Left hindlimb (tissue), 1 donor: ENCODE measurements at places on chromosomes 13 and 19.
A peak's percentile ranks its signal among the peaks of the same experiment; 100 is the strongest.

GRCh38 chr13:25816239-25816638 lies 235.6 kb downstream of the SHISA2 start:
- no peak for DNase-seq

DNA sequence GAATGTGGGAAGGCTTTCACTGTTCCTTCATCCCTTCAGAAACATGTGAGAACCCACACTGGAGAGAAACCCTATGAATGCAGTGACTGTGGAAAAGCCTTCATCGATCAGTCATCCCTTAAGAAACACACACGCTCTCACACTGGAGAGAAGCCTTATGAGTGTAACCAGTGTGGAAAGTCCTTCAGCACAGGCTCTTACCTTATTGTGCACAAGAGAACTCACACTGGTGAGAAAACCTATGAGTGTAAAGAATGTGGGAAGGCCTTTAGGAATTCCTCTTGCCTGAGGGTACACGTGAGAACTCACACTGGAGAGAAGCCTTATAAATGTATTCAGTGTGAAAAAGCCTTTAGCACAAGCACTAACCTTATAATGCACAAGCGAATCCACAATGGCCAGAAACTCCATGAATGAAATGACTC lies 18.6 kb downstream of the ZNF177 start:
- DNase-seq: no peak

GRCh38 chr13:22126433-22127021 lies 455.7 kb downstream of the FGF9 start:
- DNase-seq: no peak

- no peak for DNase-seq
Measured at GRCh38 chr13:75279834-75280369, 202.1 kb downstream of the TBC1D4 start.

DNA sequence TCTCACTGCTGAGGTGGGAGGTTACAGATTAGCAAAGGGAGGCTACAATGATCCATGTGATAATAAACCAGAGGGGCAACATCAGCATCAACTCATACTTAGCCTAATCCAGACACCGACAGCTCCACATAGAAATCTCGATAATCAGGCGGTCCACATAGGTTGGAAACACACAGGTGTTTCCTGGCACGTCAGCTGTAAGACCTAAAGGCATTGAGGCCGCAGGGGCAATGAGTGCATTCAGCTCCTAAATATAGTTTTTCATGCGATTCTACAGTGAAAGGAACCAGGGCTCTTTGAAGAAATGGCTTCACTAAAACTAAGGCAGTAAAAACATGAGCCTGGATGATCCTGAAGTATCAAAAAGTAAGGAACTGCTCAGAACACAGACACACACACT lies 19.3 kb downstream of the PLPP2 start:
- DNase-seq: no peak

GRCh38 chr13:41492432-41493260 lies 35.3 kb downstream of the RGCC start:
- DNase-seq: no peak

DNA sequence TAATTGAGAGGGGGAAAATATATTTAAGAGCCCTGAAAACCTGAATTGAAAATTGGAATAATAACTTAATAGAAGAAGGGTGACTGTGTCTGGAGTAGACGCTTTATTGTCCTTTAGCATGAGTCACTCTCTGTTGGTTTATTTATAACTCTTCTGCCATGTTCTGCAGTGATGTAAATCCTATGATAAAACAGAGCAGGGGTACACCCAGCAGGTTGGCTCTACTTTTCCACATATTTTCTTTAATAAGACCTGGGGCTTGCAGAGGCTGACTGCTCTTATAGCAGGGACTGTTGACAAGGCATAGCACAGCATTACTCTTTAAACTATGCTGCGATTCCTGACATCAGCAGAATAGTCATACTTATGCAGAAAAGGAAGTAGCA lies 389.9 kb upstream of the PCDH9 start:
- DNase-seq: no peak

GRCh38 chr19:47132194-47132852 lies 1.7 kb downstream of the SAE1 start:
- no peak for DNase-seq

GRCh38 chr13:33103457-33103856 lies 87.2 kb downstream of the KL start:
- DNase-seq: no peak

- DNase-seq: peak; percentile 85
Measured at GRCh38 chr19:5926641-5927440, 12.8 kb downstream of the CAPS start.

DNA sequence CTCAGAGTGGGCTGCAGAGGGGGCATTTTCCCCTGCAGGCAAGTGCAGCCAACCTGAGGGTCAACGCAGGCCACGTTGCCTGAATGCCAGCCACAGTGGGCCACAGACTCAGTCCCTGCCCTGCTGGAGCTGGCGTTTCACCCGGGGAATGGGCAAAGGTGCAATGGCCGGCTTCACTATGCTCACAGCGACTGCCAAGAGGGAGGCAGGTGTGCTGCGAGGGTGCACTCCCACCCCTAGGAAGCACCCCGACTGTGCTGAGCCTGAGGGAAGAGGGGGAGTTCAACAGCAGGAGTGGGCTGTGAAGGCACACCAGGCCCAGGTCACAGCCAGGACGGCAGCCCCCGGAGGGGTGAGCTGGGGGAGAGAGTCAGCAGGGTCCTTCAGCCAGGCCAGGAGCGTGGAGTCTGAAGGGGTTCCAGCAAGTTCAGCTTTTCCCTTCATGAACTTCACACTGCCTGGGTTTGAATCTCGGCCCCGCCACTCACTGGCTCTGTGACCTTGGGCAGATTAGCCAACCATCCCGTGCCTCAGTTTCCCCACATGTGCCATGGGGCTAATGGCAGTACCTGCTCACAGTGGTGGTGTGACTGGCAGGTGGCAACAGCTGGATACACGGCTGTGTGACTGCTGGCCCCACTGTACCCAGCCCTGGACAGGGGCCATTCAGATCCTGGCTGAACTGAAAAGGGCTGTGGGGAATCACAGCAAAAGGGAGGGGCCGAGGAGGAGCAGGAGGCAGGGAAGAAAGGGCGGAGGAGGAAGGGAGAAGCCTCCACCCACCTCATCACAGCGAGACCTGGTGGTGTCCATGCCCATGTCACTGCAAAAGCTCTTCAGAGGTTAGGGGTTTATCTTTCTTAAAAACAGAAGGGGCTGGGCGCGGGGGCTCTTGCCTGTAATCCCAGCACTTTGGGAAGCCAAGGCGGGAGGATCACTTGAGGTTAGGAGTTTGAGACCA lies 7.6 kb downstream of the TRAPPC6A start:
- no peak for DNase-seq

DNA sequence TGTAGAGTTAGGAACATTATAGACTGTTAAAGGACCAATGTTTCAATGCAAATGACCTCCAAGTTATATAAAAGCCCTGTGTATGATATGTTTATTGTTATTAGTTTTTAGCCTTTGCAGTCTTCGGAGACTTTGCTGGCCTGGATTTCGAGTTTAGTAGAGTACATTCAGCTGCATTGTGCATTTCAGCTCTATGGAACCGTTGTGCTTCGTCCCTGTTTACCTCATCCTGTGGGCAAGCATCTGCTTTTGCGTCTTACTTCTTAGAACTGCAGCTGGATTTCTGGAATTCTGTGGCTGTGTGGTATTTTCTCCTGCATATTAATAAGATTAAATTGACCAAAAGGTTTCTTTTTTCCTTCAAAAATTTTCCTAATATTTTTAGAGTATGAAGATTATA lies 138.6 kb downstream of the KCNRG start:
- DNase-seq: no peak

DNA sequence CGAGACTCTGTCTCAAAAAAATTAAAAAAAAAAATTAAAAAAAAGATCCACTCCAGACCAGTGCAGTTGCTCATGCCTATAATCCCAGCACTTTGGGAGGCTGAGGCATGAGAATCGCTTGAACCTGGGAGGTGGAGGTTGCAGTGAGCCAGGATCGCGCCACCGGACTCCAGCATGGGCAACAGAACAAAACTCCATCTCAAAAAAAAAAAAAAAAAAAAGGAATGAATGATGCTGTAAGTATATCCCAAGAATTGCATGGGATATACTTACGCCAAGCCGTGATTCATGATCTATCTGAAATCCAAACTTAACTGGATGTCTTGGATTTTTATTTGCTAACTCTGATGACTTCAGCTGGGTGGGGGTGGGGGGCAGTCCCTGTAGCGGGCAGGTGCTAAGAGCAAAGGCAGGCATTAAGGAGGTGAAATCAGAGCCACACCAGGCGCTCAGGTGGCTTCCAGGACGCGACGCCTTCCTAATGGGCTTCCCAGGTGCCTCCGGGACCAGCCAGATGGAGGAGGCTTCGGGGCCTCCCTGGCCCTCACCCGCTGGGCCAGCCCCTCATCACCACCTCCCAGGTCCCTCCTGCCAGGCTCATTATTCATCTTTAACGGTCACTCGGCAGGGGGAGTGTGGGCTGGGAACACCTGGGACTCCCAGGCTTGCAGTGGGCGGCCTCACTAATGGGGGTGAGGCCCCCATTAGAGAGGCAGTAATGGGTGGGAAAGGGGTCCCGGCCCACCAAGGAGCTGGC lies 11.4 kb upstream of the FUT5 start:
- no peak for DNase-seq

GRCh38 chr13:97367016-97367822 lies 66.8 kb upstream of the RAP2A start:
- DNase-seq: no peak

DNA sequence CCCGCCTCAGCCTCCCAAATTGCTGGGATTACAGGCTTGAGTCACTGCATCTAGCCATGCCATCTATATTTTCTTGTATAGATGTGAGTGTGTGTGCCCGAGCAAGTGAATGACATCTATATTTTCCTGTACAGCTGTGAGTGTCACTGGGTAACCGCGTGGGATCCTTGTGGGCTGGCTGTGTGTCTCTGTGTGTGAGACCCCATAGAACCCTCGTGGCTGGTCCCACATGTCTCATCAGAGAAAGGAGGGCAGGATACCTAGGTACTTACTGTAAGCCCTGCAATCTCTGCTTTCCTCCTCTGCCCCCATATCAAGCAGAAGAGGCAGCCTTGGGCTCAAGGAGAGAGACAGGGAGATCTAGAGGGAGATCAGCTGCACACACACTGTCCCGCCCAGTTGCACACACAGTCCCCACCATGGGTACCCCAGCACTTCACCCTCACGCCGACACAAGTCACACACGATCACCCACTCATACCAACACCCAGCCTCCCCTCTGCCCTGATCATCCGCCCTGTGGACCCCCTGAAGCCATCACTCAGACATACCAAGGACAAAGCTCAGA lies 655 bp downstream of the DENND1C start:
- DNase-seq: no peak

- no peak for DNase-seq
Measured at GRCh38 chr19:4987256-4987655, 18.3 kb downstream of the KDM4B start.

GRCh38 chr19:19820774-19821320 lies 703 bp downstream of the ZNF506 start:
- no peak for DNase-seq

DNA sequence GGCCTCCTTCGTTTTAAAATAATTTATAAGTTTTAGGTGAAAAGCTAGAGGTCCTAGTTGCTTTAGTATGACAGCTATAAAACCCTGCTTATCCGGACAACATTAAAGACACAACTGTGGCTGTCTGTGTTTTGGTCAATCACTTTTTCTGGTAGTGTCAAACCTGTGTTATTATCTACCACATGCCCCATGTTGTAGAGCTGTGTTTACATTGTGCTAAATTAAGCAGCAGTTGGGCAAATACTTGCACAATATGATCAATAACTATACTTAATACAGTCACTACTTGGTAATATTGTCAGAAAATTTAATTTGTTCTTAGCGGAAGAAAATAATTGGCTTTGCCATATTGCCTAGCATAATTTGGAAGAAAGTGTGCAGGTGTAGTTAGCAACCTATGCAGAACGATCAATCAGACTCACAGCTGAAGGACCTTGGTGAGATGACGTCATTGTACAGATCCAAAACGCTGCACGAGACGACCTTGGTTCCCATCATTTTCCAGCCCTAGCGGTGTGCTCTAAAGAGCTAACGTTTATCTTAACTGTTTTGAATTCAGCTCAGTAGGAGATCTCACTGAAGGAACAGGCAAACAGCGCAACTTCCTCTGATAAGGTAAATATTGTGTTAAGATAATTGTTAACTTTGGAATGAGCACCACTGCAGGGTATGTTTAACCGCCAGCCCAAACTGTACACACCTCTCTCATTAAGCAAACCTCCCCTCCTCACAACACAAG lies 476.6 kb downstream of the IRS2 start:
- DNase-seq: no peak

DNA sequence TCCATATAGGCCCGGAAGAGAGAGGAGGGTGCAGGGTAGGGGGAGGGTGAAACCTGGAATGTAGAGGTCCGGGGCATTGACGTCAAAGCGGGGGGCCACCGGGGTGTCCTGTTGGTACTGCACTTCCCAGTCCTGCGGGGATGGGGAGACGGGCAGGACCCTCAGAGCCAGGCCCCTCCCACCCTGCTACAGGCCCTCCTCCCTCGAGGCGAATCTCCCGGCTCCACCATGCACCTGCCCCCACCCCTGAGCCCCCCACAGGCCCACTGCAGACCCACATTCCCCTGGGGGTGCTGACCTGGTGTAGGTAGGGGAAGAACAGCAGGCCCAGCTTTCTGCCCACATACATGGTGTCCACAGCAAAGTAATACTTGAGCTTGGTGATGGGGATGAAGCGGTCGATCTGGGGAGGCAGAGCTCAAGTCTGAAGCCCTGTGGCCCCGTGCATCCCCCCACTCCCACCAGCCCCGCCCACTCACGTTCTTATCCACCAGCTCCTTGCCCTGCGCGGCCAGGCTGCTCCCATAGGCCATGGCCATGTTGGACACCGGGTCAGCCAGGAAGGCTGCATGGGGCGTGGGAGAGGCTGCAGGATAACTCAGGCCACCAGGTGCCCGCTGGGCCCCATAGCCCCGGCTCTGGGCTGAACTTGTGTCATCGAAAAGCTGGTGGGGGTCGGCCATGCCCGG lies 5.0 kb downstream of the C19orf33 start:
- no peak for DNase-seq

DNA sequence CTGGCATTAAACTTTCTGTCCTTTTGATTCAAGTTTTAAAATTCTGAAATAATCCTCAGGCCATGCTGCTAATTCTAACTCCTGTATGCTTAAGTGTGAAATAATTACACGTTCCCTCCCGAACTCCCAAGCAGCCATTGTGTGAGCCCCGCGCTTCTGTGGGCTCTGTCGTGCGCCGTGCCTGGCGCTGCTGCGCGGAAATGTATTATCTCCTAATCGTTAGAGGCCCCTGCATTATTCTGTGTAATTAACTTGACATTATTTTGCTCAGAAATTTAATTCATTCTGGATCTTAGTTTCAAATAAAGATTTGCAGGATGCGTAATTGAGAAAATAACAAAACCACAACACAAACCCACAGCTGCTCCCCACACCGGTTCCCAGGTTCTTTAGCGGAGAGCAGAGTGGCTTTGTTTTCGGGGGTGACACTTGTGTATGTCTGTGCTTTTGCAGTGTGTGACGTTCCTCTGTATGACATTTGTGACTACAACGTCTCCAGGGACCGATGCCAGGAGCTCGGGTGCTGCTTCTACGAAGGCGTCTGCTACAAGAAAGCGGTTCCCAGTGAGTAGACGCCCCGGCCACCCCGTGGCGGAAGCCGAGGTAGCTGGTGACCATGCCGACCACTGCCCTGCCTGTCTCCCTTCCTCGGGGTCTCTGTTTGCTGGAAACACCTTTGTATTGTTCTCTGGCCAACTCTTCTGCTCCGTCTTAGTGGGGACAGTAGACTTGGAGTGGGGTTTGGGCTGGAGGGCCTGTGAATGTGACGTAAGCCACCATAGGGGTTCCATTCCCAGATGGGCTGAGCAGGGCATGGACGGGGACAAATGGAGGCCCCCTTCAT lies 7.5 kb downstream of the TEX29 start:
- no peak for DNase-seq
